ENCODE measurements at places on chromosomes 6 and 20. TPM values are rescaled to one million over a fixed set of nuclear protein-coding genes. Genes with fewer than 3 reads are reported as not detected.

DNA sequence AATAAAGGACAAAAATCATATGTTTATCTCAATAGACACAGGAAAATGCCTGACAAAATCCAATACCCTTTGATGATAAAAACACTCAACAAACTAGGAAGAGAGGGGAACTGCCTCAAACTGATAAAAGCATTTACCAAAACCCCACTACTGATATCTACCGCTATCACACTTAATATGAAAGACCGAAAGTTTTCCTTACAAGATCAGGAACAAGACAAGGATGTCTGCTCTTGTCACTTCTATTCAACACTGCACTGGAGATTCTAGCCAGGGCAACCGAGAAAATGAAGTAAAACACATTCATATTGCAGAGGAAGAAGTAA lies 25.1 kb downstream of the GZF1 start:
- DNase-seq = no peak

FAM83D gene
- total RNA-seq = 1.5 TPM

GRCh38 chr20:47568019-47568418 lies 66.3 kb downstream of the NCOA3 start:
- no peak for DNase-seq

GRCh38 chr20:59253779-59254319 lies 46.6 kb upstream of the EDN3 start:
- DNase-seq = peak; percentile 10

DNA sequence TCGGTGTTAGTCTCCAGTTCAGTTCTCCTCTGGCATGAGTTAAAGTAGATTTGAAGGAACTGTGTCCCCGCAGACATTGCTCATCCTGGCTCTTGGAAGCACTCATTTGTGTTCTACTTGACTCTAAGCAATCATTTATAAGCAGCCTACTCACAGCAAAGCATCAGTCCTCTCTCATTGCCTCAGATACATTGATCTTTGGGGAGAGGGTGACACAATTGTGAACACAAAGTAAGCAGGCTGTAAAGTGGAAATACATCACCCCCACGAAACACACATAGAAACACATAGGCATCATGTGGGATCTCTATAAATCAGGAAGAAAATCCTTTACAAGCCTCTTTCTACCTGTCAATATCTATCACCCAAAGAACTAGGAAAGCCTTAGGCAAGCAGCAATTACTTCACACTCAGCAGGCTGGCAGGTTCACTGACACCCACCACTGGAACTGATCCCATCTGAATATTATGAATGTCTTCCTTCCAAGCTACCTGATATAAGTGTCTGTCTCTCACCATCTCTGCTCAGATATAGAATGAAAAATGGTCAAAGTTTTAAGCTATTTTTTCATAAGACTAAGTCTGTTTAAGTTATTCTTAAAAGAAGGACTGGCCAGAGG lies 675.8 kb downstream of the HACE1 start:
- no peak for DNase-seq

DNA sequence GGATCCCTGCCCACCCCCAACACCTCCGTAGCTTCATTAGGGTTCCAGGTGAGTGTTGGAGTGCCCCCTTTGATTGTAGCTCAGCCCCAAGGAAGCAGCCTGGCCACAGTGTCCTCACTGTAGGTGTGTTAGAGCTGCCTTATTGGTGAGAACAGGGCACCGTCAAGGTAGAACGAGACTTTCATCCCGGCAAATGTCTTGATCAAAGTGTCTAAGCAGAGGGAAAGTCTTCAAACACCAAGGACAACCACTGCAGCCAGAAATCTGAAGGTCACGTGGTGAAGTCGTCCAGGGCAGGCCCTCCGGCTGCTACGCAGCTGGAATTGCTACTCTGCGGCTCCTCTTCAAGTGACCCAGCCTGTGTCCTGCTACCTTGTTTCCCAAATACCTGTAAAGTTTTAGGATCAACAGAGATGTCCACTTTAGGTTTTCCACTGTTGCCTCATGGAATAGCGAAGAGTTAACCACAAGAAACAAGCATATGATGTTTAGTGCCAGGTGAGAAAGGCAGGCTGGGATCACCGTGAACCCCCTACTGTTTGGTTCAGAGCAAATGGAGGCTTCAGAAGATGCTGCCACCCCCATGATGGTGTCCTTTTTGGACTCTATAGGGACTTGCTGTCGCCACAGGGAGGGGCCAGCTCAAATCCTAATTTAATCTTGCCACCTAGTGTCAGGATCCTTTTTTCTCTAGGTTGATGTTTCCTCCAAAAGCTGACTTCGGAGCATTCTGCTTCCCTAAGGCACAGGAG lies 1.7 kb upstream of the DLL1 start:
- DNase-seq = no peak

DNA sequence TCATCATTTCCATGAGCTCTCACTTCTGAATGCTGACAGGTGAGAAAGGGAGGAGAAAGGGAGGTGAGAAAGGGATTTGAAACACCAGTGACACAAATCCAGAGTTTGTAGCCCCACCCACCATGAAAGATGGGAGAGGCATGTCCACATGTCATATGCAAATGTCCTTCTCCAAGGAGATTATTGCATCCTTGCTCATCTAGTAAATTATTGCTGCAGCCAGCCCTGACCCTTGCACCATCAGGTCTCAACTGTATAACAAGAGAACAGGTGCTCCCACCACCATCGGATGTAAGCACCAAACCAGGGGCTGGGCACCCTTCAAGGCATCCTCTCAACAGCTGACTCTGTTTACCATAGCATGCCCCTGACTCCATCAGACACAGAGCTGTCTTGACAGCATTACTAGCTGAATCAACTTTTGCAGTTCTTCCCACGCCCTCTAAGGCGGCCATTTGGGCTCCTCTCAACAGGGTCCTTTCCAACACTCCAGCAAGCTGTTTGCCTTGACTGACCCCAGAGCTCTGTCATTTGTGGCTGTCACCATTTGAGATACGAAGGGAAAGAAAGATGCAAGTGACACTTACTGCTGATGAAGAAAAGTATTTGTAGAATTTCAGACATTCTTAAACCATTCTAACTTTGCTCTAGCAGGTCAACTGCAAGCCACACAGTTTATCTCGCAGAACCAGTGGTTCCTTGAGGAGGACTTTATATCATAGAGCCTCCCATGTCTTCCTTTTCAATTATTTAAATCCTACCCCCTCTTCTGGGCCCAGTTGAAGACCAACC lies 14.2 kb downstream of the GFOD1 start:
- DNase-seq = no peak

- DNase-seq = no peak
Observed at GRCh38 chr6:17871189-17871519, 116.3 kb downstream of the KIF13A start.

GINS1 gene
- total RNA-seq = 0.81 TPM

C6orf118 gene
- not detected for total RNA-seq

DDX43 gene
- 2.4 TPM for total RNA-seq

ACTR5 gene
- total RNA-seq = 14.6 TPM

DNA sequence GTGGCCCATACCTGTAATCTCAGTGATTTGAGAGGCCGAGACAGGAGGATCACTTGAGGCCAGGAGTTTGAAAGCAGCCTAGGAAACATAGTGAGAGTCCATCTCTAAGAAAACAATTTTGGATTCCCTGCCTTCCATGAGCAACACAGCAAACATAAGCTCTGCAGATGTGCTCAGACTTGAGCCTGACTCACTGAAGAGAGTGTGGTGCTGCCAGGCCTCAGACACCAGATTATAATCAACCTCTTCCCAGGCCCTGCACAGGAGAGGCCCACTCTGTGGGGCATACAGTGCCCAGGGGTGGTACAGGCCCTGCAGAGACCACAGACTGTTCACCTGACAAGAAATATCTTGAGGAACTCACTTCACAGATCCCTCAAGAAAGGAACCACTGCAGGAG lies 19.9 kb downstream of the HLA-DPB1 start:
- no peak for DNase-seq

- no peak for DNase-seq
Observed at GRCh38 chr6:149856256-149856994, 7.7 kb downstream of the LRP11 start.

SCGN gene
- not detected for total RNA-seq

DNA sequence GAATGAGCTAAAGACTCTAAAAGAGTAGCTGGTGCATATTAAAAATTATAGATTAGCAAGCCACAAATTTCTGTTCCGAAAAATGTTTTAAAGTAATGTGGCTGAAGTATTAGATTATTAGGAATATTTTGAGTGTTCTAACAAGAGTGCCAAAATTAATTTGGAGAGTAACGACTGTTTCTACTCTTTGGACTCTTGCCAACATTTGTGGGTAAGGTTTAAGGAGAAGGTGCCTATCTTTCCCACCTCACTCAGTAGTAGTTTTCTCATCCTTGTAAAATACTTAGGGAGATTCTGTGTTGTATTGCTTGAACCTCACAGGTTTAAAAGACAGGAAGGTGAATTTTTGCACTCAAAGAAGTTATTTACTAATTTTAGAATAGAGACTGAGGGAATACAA lies 5.0 kb downstream of the HSF2 start:
- no peak for DNase-seq

GRCh38 chr6:5718231-5718947 lies 288.3 kb downstream of the NRN1 start:
- DNase-seq = no peak

SHLD1 gene
- total RNA-seq = 13.4 TPM

GRCh38 chr6:118509009-118509617 lies 39.0 kb upstream of the PLN start:
- no peak for DNase-seq

GRCh38 chr6:28315628-28316027 lies 20.3 kb downstream of the ZSCAN31 start:
- DNase-seq = no peak

OTOR gene
- not detected for total RNA-seq

KCNS1 gene
- not detected for total RNA-seq

OR2B6 gene
- not detected for total RNA-seq

FAM217A gene
- total RNA-seq = not detected

- DNase-seq = no peak
Observed at GRCh38 chr20:52016022-52016421, 175.6 kb downstream of the ZFP64 start.

- DNase-seq = no peak
Observed at GRCh38 chr6:46961232-46961631, 39.5 kb upstream of the ADGRF5 start.

BMP5 gene
- total RNA-seq = not detected

CENPW gene
- 1.2 TPM for total RNA-seq

DNA sequence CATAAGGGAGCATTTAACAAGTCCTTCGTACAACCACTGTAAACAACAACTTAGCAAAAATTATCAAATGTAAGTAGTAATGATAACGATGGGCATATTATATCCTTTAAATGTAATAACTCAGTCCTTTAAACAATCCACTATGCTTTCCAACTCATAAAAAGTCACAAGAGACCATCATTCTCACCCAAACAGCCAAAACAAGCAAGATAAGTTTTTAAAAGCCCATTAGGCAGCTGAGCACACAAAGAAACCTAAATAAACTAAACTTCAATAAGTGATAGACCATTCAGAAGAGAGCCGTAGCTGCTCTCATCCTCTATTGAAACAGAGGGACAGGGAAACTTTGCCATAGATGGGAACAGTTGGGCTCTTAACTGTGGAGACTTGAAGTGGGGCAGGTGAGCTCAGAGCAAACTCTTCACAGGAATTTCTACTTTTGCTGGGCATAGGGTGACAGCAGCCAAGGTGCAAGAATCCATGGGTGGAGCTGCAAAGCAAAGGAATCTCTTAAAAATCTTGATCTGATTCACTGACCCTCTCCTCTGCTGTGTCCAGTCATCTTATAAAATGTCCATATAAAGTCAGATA lies 22.5 kb downstream of the RAB22A start:
- DNase-seq = no peak

TMEM217 gene
- not detected for total RNA-seq

DNA sequence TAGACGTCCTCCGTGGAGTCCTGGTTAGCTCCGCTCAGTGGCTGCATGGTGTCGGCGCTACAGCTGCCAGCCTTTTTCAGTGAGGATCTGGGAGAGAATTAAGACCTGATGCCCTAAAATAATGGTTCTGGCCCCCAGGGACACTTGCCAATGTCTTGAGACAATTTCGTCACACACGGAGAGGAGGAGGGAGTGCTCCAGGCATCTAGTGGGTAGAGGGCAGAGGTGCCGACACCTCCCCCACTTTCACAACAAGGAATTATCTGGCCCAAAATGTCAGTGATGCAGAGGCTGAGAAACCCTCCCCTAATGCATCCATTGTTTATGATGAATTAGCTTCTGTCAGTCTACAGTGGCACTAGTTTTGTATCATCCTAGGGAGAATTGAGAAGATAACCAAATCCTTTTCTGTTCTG lies 24.4 kb downstream of the TMEM181 start:
- DNase-seq = no peak

DNA sequence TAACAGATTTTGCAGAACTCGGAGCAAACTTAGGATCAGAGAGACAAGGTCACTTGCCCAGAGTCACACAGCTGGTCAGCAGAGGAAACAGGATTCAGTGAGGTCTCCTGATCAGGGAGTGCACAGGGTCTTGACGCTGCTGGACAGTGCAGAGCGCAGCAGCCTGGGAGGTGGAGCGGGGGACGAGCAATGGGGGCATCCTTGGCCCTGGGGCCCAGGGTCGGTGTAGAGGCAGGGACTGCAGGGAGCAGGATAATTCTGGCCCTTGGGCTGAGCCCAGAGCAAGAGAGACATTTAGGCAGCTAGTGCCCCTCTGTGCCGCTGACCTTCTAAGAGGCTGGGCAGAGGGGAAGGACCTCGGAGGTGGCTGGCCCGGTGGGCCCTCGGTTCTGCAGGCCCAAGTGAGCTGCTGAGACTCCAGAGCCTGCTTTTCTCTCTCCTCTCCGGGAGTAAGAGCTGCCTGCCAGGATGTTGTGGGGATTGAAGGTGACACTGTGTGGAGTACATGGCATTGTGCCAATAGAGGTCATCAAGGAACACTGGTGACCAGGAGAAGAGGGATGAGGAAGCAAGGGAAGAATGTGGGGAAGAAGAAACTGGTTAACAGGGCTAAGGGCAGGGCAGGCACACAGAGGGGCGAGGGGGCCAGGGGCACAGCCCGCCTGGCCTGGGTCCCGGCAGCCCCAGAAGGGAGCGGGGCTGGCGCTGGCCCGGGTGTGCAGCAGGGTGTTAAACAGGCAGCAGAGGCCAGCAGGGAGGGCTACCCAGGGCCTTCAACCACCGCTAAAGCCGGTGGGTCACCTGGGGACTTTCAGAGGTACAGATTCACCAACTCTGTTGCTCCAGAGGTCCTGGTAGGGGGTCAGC lies 122.0 kb downstream of the AGPAT4 start:
- DNase-seq = no peak

TCP11 gene
- total RNA-seq = not detected

- no peak for DNase-seq
Observed at GRCh38 chr20:48404598-48404997, 423.2 kb downstream of the PREX1 start.

DNA sequence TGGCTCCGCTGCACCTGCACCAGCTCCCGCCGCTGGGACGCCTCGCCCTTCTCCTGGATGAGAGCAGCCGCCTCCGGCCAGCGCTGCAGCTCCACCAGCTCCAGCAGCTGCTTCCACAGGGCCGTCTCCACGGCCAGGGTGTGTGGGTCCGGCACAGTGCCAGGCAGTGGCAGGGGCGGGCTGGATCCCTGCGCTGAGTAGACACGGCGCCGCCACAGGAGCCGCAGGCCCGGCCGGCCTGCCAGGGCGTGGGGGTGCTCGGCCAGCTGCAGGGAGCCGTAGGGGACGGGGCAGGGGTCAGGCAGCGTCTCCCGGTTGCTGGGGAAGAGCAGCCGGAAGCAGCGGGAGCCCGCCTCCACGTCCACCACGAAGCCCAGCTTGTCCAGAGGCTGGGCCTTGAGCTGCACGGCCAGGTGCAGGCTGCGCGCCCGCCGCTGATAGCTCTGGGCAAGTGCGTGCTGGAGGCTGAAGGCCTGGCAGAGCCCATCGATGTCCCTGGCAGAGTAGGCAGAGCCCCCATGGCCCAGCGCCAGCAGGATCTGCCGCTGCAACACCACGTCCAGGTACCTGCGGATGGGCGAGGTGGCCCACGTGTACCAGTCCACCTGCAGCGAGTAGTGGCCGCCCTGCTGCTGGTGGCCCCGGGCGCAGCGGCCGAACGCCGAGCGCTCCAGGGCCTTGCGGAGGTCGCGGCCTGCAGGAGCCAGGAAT lies 9.4 kb downstream of the FNDC11 start:
- no peak for DNase-seq

Measured in naive thymus-derived CD4-positive, alpha-beta T cell (primary cell).